Fibroblast of lung (primary cell): ENCODE measurements at places on chromosomes 4 and X. TPM values are rescaled to one million over a fixed set of nuclear protein-coding genes. Genes with fewer than 3 reads are reported as not detected.

The CXCL8 gene
- 1.3 TPM in 2 replicates for total RNA-seq

The ATXN3L gene
- not detected in 2 replicates for total RNA-seq

DNA sequence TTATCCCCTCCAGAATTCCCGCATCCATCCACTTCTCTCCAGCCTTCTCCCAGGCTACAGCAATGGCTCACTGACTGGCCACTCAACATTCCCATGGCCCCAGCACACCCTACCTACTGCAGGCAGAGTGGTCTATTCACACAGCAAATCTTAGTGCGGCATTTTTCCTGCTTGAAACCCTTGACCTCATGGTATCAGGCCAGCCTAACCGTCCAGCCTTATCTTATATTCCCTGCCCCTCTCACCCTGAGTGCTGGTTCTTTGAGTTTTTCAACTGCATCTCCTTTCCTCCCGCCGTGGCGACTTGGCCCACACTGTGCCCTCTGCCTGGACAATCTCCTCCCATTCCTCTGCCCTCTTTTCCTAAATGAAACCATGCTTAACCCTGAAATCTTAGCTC, 10.0 kb upstream of the S100G start:
- H3K27me3 ChIP-seq, result no peaks in the 10 kb centered on the region
- H3K27ac ChIP-seq, result no peak overlapping the region
- DNase-seq, result no peak
- no peaks in the 10 kb centered on the region for H3K4me1 ChIP-seq
- no peak overlapping the region for H3K4me3 ChIP-seq

DNA sequence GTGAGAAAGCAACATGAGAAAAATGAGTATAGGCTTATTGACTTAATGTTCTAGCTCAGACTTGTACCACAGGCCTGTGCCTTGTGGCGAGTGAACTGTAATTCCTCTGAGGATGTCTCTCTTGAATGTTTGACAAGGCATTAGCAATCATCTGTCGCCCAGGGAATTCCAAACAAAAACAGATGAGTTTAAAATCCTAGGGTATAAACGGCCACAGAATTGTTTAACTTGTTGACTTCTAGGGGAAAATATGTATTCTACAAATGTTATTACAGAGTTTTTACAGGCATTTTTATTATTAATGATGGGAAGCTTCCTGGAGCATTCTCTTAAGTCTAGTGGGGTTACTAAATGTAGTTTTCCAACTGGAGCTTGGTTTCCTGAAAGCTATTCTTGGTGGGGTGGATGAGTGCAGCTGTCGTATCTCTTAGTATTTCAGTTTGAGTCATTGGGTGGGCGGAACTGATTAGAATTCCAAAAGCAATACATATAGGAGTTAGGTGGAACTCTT, 40.6 kb downstream of the ARHGAP10 start:
- no peak overlapping the region for H3K4me3 ChIP-seq
- peaks cover 16% of the 10 kb centered on the region for H3K4me1 ChIP-seq
- peak overlapping the region; percentile 76 for H3K27ac ChIP-seq
- H3K27me3 ChIP-seq, result no peaks in the 10 kb centered on the region

GRCh38 chr4:160238790-160239189, 1135.9 kb downstream of the RAPGEF2 start:
- H3K36me3 ChIP-seq, result no peaks in the 10 kb centered on the region
- no peaks in the 10 kb centered on the region for H3K27me3 ChIP-seq
- no peak for DNase-seq
- no peaks in the 10 kb centered on the region for H3K4me1 ChIP-seq

DNA sequence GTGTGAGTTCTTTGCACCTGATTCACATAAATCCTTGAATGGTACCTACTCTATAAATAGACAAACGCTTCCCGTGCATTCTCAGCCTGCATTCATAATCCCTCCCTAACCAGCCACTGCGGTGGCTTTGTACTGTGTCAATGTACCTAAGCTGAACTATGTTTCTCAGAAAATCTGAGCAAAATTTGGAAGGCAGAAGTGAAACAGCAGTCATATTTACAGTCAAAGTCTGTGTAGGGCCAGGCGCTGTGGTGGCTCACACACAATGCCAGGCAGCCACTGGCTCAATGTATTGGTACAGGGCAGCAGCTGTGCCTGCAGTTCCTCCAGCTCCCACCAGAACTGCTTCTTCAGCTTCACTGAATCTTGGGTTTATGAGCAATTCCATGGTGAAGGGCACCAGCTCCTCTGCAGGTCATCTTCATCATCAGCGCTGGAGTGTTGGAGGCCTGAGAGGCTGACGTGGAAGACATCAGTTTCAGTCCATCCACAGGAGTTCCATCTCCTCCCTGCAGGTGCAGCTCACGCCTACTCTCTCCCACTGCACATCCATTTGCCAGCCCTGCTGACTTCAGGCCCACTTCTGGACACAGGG, 32.3 kb upstream of the IRF2 start:
- no peaks in the 10 kb centered on the region for H3K27me3 ChIP-seq
- no peak overlapping the region for H3K4me3 ChIP-seq
- no peak overlapping the region for H3K27ac ChIP-seq

DNA sequence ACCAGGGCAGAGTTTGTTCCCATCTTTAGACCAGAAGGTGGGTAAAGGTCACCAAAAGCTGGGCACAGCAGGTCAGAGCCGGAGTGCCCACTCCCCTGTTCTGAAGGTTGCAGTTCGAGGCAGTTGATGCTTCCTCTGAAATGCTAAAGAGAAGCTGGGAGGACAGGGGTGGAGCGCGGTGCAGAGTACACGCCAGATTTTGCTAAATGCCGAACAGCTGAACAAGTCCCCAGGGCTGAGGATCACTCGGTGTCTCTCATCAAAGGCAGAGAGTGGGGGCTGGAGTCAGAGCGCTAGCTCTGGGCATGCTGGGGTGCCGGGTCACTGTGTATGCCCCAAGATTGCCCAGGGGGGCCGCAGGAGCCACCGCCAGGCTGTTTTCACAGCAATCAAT, 197.0 kb downstream of the BCOR start:
- peaks cover 12% of the 10 kb centered on the region for H3K4me1 ChIP-seq
- no peaks in the 10 kb centered on the region for H3K27me3 ChIP-seq

- H3K4me3 ChIP-seq, result no peak overlapping the region
- H3K27ac ChIP-seq, result no peak overlapping the region
- DNase-seq, result no peak
- H3K36me3 ChIP-seq, result no peaks in the 10 kb centered on the region
- H3K27me3 ChIP-seq, result no peaks in the 10 kb centered on the region
Observed at GRCh38 chr4:166518315-166518714, 645.3 kb downstream of the TLL1 start.

- H3K27ac ChIP-seq, result no peak overlapping the region
- H3K4me1 ChIP-seq, result no peaks in the 10 kb centered on the region
- no peak for DNase-seq
Observed at GRCh38 chr4:7187691-7188090, 4.6 kb upstream of the SORCS2 start.

DNA sequence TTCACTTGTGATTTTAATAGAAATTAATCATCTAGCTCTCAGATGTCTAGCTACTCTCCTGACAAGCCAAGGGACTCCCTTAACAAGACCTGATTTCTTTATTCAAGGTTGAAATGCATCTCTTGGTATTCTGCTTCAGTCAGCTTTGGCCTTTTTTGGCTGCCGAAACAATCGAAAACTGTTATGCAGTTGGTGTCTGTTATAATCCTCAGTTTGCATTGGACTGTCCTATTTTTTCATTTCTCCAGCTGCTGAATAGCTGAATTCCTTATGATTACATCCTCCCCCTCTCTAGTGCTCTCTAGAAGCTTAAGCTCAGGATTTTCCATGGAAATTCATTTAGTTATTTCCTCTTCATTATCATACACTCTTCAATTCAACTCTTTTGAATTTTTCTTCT, 177.2 kb downstream of the TRIML1 start:
- no peak for DNase-seq
- no peaks in the 10 kb centered on the region for H3K27me3 ChIP-seq
- no peaks in the 10 kb centered on the region for H3K36me3 ChIP-seq
- H3K4me1 ChIP-seq, result no peaks in the 10 kb centered on the region
- no peak overlapping the region for H3K27ac ChIP-seq
- H3K4me3 ChIP-seq, result no peak overlapping the region

DNA sequence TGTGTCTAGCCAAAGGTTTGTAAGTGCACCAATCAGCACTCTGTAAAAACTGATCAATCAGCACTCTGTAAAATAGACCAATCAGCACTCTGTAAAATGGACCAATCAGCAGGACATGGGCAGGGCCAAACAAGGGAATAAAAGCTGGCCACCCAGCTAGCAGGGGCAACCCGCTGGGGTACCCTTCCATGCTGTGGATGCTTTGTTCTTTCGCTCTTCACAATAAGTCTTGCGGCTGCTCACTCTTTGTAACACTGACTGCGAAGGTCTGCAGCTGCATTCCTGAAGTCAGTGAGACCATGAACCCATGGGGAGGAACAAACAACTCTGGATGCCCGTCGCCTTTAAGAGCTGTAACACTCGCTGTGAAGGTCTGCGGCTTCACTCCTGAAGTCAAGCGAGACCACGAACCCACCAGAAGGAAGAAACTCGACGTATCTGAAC, 14.3 kb downstream of the HNRNPDL start:
- H3K4me3 ChIP-seq, result no peak overlapping the region
- no peaks in the 10 kb centered on the region for H3K36me3 ChIP-seq
- no peaks in the 10 kb centered on the region for H3K4me1 ChIP-seq
- no peak for DNase-seq
- H3K27ac ChIP-seq, result no peak overlapping the region

DNA sequence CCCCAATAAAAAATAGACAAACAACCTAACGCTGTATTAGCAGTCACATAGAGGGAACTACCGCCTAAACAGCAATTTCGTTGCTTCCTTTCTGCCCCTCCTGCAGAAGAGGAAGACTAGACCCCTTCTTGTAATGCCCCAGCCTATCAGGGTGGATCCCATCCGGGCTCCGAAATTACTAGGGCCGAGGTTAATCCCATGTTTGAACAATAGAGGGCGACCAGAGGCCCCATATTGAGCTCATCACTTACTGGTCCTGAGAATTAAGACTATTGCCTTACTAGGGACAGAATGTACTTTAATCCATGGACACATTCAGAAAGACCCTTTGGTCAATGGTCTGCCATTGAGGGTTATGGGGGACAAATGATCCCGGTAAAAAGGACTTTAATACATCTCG, 11.8 kb upstream of the ZNF630 start:
- no peak overlapping the region for H3K27ac ChIP-seq
- H3K4me3 ChIP-seq, result no peak overlapping the region
- peak; percentile 29 for DNase-seq
- H3K36me3 ChIP-seq, result no peaks in the 10 kb centered on the region
- H3K27me3 ChIP-seq, result no peaks in the 10 kb centered on the region
- H3K4me1 ChIP-seq, result no peaks in the 10 kb centered on the region
